ENCODE measurements at places on chromosomes 6 and 20. TPM values are rescaled to one million over a fixed set of nuclear protein-coding genes. Genes with fewer than 3 reads are reported as not detected.

GRCh38 chr6:89254569-89254968 is 37.4 kb upstream of the GABRR1 start:
- H3K27me3 ChIP-seq: no peaks in the 10 kb centered on the region
- no peak overlapping the region for H3K4me3 ChIP-seq
- H3K4me1 ChIP-seq: no peaks in the 10 kb centered on the region
- no peaks in the 10 kb centered on the region for H3K36me3 ChIP-seq
- H3K27ac ChIP-seq: no peak overlapping the region

GRCh38 chr20:16368645-16369292 is 204.5 kb downstream of the KIF16B start:
- H3K27me3 ChIP-seq: no peaks in the 10 kb centered on the region
- peaks cover 47% of the 10 kb centered on the region for H3K36me3 ChIP-seq
- no peak for DNase-seq
- H3K4me1 ChIP-seq: no peaks in the 10 kb centered on the region

DNA sequence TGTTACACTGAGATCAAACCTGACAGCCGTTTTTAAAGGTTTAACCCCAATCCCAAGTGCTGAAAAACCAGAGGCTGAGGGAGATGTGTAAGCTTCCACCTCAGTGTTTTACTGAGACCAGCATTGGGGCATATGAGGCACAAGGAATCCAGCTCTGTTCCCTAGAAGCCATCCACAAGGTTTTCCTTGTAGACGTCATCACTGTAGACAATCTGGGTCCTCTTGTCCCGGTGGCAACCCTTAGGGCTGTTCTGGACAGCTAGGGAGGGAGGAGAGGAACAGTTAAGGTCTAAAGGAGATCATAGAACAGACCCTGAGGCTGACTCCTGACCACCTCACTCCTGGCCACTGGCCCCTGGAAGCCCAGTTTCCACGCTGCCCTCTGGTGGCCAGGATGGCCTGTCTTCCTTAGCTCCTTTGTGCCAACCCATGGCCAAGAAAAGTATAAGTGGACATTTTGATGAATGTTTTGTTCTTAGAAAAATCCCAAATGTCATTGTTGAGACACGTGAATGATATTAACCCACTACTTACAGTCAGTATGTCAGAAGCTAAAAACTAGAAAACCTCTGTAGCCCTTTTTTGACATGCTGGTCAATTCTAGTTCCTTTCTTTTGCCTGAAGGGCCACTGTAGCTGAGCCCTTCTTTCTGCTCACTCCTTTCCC is 6.4 kb downstream of the CFB start:
- no peak overlapping the region for H3K4me3 ChIP-seq
- H3K27ac ChIP-seq: peak overlapping the region; percentile 46
- H3K36me3 ChIP-seq: peaks cover 81% of the 10 kb centered on the region
- no peaks in the 10 kb centered on the region for H3K27me3 ChIP-seq
- DNase-seq: peak; percentile 81
- peaks cover 2% of the 10 kb centered on the region for H3K4me1 ChIP-seq

DNA sequence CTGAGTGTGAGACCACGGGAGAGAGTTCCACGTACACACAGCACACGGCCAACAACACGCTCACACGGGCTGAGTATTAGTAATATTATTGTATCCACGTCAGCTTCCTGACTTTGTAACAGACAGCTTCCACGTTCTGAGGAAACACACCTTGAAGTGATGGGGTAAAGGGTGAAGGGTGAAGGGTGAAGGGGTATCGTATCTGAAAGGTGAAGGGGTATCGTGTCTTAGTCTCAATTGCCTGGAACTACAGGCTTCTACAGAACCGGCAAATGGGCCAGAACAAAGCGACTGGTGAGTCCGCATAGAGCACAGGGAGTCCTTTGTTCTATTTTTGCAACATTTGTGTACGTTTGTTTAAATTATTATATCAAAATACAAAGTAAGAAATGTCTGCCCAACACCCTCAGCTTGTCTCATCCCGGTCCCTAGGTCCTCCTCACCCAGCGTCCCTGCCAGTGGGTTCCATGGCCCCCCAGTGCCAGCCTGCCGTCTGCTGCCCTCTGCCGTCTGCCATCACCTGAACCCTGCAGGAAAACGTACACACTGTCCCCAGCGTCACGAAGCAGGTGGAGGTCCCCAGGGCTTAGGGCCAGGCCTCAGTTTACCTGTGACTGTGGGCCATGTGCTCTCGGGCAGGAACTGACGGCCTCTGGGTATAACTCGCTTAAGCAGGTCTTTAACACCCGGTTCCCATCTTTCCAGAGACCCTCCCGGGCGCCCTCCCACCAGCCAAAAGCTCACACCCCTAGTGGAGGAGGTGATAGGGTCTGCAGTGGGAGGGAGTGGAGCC is 4.4 kb upstream of the HELZ2 start:
- DNase-seq: no peak
- H3K4me1 ChIP-seq: peaks cover 7% of the 10 kb centered on the region
- H3K27me3 ChIP-seq: peaks cover 8% of the 10 kb centered on the region
- no peak overlapping the region for H3K4me3 ChIP-seq
- H3K27ac ChIP-seq: no peak overlapping the region

DNA sequence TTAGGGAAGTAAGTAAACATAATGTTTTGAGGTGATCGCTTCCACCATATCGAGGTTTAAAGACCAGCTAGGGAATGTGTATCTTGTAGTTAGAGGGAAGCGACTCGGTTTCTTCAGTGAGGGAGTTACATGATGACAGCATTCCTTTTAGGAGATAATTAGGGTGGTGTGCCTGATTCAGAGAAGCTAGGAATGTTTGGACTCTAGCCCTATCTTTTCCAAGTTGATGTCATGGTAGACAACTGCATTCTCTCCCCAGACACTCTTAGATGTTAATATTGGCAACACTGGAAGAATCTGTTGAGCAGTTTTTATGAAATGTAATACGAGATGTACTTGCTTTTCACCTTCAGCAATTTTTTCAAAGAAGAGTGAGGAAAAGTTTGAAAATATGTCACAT is 12.9 kb upstream of the HIVEP1 start:
- DNase-seq: no peak
- no peak overlapping the region for H3K27ac ChIP-seq
- no peaks in the 10 kb centered on the region for H3K4me1 ChIP-seq
- no peaks in the 10 kb centered on the region for H3K36me3 ChIP-seq
- H3K4me3 ChIP-seq: no peak overlapping the region

GRCh38 chr20:64065974-64066343 is 3.0 kb downstream of the TCEA2 start:
- H3K4me3 ChIP-seq: no peak overlapping the region
- no peaks in the 10 kb centered on the region for H3K36me3 ChIP-seq
- peaks cover 33% of the 10 kb centered on the region for H3K4me1 ChIP-seq
- H3K27me3 ChIP-seq: no peaks in the 10 kb centered on the region

DNA sequence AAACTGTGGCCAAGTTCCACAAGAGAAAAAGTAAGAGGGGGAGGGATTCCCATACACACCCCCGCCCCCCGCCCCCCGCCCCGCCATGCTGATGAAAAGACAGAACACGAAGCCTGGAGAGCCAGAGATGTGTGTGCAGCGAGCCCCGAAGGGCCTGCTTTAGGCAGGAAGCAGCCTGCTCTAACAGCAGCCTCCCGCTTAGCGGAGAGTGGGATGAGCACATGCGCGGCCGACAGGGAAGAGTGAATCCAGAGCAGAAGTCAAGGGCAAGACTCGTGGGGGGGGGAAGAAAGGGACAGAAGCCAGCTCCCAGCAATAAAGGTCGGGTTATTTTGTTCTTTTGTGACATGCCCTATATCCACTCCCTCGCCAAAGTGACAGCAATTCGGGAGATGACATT is 67.2 kb upstream of the PTGIS start:
- no peak for DNase-seq
- peaks cover 57% of the 10 kb centered on the region for H3K36me3 ChIP-seq
- H3K4me1 ChIP-seq: peaks cover 34% of the 10 kb centered on the region
- H3K27ac ChIP-seq: no peak overlapping the region

DNA sequence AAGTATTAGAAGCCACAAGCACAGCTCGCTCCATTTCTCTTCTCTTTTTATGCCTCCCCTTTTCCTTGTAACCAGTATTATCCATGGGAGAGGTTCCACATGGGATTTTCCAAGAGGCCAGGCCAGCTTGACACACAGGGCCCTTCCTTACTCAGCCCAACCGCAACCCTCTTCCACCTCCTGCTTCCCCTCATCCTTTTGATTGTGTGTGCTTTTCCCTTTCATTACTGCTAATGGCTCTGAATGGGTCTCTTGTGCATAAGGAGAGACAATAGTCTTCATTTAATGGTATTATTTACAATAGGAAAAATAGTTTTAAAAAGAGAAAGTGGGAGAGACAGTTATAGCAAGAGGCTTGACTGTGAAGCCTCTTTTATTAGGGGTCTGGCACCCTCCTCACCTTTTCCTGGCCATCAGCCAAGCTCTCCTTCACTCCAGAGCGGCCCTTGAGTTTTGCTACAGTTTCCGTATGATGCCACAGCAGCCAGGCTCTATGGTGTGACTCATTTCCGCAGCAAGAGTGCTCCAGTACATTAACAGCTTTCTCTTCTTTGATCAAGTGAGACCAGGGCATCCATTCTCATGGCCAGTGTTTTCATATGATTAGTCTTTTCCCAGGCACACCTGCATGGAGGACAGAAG is 579.5 kb downstream of the TFAP2B start:
- peak; percentile 47 for DNase-seq
- H3K4me3 ChIP-seq: no peak overlapping the region
- H3K36me3 ChIP-seq: no peaks in the 10 kb centered on the region
- no peak overlapping the region for H3K27ac ChIP-seq

DNA sequence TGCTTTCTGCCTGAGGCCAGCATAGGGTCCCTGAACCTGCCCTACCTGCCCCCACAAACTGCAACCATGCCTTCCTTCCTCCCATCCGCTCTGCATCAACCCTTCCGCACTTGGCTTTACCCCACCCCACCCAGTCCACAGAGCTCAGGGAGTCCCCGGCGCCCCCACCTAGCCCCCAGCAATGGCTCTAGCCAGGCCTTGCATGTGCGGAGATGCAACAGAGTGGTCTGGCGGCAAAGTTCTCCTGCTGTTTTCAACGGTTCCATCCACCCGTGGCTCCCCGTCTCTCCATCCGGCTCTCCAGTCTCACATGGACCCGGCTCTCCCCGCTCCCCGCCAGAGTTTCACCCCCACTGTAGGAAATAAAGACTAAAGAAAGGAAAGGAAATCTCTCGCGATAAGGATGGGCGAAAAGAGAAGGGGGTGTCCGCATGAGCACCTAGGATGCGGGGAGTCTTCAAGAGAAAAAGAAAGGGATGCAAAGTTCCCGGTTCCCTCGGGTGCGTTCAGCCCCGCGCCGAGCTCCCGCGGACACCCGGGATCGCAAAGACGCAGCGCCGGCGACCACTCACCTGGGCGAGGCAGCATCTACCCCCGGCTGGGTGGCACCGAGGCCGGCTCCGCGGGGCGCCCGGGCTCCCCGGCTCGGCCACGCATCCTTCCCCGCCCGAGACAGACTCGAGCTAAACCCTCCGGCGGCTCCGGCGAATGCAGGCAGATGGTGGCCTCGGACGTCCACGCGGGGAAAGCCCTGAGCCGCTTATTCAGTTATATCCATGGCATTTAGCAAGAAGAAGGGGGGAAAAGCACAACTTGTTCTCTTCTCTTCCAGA is 579 bp downstream of the LRFN2 start:
- H3K36me3 ChIP-seq: no peaks in the 10 kb centered on the region
- peaks cover 14% of the 10 kb centered on the region for H3K4me1 ChIP-seq
- no peak for DNase-seq

DNA sequence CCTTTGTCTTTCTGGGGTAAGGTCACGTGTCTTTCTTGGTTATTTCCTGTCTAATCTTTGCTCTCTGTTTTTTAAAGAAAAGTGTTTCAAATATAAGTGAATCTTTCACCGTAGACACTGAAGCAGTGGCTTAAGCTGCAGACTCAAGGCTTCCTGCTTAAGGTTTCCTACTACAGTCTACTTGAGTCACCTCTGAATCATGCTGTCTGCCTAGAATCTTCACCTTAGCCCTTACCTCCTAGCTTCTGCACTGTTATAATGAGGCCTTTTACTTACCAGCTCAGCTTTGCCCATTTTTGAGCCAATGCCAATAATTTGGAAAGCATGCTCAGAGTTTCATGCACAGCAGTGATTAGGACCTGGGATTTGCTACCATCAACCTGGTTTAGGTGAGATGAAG is 30.6 kb downstream of the ADGRF4 start:
- no peaks in the 10 kb centered on the region for H3K36me3 ChIP-seq
- no peak overlapping the region for H3K27ac ChIP-seq
- no peaks in the 10 kb centered on the region for H3K4me1 ChIP-seq
- no peaks in the 10 kb centered on the region for H3K27me3 ChIP-seq
- no peak for DNase-seq
- H3K4me3 ChIP-seq: no peak overlapping the region

- H3K4me3 ChIP-seq: peak overlapping the region; percentile 74
- H3K4me1 ChIP-seq: peaks cover 7% of the 10 kb centered on the region
- peak overlapping the region; percentile 87 for H3K27ac ChIP-seq
- no peaks in the 10 kb centered on the region for H3K27me3 ChIP-seq
These were observed 423 bp downstream of the PACRG start for GRCh38 chr6:162728197-162728596.

GRCh38 chr20:58293453-58293852 is 16.1 kb upstream of the RAB22A start:
- no peak overlapping the region for H3K27ac ChIP-seq
- no peak for DNase-seq
- no peaks in the 10 kb centered on the region for H3K27me3 ChIP-seq
- no peaks in the 10 kb centered on the region for H3K36me3 ChIP-seq

Gene CCN6
- not detected for total RNA-seq

Gene CAGE1
- total RNA-seq: not detected
